ENCODE measurements at places on chromosomes 16 and 17.

GRCh38 chr17:16187642-16188041, 27.7 kb downstream of the NCOR1 start:
- DNase-seq = no peak

- no peak for DNase-seq
These were observed 91.5 kb upstream of the HAS3 start for GRCh38 chr16:69013991-69014390.

DNA sequence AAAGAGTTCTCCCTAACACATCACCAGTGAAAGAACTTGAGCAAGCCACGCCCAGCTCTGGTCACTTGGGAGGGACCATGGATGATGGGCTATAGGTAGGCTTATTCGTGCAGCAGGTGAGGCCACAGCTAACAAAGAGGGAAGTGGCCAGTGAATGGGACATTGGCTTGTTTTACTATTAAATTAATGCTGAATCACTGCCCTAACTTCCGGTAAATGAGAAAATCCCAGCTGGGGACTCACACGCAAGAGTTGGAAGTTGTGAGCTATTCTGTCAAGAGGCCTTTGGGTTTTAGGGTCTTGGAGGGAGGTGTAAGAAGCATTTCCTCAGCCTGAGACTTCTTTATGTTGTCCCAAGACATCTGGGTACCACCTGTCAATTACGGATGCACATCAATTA, 315.3 kb downstream of the XYLT1 start:
- DNase-seq = no peak

DNA sequence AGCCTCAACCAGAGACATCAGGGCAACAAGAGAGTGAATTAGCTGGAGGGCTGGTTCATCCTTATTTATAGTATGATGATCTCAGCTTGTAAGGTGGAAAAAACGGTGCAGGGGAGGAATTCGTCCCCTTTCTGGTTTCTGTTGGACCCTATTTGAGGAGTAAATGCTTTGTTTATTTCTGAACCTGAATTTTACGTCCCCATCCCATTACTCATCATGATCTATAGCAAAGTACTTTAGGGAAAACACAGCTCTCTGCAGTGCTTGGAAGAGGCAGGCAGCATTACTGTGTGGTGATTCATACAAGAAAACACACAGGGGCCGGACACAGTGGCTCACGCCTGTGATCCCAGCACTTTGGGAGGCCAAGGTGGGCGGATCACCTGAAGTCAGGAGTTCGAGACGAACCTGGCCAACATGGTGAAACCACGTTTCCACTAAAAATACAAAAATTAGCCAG, 8.0 kb upstream of the VAT1L start:
- no peak for DNase-seq

GRCh38 chr16:89290887-89291286, 73.4 kb downstream of the ZNF778 start:
- no peak for DNase-seq

DNA sequence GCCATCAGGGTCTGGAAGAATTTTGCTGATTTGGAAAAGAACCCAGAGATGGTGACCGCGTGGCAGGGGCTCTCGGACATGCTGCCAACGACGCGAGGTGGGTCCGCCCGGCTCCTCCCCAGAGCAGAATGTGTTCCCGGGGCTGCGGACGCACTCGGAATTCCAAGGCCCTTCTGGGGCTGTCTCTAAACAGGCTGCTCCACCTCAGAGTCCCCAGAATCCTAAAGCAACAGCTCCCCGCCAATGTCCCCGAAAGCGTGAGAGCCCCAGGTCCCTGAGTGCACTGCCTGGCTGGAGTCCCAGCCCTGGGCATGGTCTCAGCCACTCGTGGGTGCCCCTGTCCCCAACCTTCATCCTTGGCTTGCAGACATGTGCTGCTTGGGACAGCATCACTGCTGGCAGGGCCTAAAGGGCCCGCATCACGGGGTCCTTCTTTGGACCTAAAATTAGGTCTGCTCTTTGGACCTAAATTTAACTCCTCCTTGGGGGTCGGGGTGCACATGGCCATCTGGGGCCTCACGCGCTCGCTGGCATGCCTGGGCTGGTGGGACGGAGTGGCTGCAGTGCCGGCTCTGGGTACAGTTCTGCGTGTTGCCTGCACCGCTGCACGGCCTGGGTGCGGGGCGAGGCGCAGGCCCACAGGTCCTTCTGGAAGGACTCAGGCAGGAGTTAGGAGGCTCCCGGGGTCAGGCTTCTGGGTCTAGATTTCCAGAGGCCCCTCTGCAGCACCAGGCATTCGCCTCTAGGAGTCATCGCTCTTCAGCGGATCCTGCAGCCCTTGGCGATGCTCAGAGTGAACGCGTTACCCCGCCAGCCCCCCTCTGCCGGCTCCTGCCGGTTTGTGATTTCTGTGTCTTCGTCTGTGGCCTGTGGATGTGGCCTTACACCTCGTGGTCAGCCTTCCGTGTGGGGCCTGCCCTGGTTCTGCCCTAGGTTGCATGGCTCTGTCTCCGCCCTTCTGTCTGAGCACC, 41.9 kb upstream of the CHMP6 start:
- no peak for DNase-seq

DNA sequence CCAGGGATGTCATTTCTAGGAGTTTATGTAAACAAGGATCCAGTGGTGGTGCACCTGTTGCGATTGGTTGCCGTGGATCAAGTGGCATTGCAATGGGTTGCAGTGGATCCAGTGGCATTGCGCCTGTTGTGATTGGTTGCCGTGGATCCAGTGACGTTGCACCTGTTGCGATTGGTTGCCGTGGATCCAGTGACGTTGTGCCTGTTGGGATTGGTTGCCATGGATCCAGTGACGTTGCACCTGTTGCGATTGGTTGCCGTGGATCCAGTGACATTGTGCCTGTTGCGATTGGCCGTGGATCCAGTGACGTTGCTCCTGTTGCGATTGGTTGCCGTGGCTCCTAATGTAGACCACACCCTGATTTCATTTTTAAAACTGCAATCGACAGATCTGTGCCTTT, 56.2 kb upstream of the CRISPLD2 start:
- no peak for DNase-seq

GRCh38 chr16:59116744-59117143, 382.6 kb upstream of the GOT2 start:
- DNase-seq = no peak

DNA sequence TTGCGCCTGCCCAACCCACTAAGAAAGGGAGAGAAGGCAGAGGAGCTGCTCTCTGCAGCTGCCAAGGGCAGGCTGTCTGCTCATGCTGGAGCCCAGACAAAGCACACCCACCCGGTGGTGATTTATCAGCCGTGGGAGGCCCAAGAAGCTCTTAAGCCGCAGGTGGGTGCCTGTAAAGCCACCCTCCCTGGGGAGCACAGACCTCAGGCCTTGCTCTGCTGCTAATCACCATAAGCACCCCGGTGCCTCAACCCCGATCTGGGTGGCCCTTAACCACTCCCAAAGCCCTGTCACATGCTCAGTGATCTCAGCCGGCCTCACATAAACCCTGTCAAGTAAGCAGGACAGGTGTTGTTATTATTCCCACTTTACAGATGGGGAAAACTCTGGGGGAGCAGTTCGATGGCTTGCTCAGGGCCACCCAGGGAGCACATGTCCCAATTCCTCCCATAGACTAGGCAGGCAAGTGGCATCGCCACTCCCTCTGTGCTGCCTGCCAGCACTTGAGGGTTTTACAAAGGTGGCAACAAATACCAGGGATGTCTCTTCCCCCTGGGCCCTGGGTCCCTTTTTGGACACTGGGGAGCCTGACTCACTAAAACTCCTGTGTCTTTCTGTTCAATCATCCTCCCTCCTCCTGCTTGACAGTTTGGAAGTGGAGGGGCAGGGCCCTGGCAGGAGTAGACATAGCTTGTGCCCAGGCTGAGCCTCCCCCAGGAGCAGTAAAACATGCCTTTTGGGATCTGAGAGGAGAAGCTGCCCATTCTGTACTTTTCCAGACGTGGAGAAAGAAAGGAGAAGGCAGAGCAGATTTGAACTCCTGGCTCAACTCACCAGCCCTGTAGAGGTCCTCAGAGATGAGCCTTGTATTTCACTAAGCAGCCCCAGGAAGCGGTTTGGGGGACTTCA, 299.3 kb downstream of the SOX9 start:
- no peak for DNase-seq

DNA sequence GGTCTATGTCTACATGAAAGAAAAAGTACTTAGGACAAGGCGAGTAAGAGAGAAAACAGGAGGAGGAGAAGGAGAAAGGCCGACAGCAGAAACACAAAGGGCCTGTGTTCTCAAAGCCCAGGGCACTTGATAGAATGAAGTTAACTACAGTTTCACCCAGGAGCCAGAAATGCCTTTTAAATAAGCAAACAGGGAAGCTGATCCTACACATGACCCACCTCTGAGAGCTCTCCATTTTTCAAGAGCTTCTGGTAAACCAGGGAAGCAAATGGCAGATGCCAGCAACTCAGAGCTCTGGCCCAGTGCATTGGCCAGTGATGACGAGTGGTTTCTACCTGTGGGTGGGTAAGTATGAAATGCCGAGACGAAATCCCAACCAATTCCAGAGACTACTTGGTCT, 163.4 kb downstream of the ZFHX3 start:
- no peak for DNase-seq
